ENCODE measurements at places on chromosomes 2 and 18.
A peak's percentile ranks its signal among the peaks of the same experiment; 100 is the strongest.

DNA sequence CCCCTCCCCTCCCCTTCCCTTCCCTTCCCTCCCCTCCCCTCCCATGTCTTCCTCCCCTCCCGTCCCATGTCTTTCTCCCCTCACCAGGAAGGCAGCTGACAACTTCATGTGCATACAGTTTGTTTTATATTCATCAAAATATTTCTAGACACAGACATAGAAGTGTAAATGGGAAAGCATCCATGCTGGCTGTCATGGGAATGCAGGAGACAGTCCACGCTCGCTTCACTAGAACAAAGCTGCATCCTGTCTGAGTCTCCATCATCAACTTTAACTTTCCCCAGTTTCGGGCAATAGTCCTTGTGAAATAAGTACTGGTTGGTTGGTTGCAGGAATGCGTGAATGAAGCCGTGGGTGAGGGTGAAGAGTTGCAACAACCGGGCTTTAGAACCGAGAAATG is 226.9 kb downstream of the DCDC2C start:
- no peak for DNase-seq

DNA sequence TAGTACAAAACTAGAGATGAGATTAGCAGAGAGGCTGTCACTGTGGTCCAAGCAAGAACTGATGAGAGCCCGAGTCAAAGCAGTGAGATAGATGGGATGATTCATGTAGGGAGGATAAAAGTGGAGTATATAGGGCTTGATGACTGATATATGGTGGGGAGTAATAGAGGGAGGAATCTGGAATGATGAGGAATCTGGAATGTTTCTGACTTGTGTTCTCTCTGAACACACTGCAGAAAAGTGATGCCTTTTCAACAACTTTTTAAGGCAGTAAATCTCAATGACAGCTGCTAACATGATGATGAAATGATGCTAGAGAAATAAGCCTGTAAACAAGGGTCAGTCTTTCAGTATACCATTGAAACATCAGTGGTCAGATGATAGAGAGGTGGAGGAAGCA is 143.5 kb upstream of the SP5 start:
- no peak for DNase-seq

- no peak for DNase-seq
These were observed 97.2 kb downstream of the SMAD7 start for GRCh38 chr18:48853588-48853987.

- no peak for DNase-seq
These were observed 142.0 kb upstream of the MMADHC start for GRCh38 chr2:149729586-149729985.

DNA sequence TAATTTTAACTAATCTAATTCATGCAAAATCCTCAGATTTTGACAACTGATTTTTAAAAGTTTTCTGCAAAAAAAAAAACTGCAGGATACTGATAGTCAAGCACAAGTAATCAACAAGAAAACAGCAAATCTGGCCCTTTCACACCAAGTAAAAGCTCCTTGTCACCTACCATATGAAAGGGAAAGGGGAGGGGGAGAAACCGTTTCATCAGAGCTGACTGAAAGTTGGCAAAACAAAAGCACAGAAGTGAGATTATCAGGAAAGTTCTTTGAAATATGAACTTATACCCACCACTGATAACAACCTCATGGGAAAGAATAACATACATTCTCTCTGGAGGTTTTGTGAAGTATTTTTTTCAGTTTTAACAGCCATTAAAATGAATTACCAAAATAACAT is 38.7 kb downstream of the ZNF521 start:
- DNase-seq: no peak

- peak; percentile 17 for DNase-seq
These were observed 56.8 kb downstream of the ATF2 start for GRCh38 chr2:175111200-175111657.

GRCh38 chr18:56560992-56561391 is 77.4 kb downstream of the TXNL1 start:
- DNase-seq: no peak

DNA sequence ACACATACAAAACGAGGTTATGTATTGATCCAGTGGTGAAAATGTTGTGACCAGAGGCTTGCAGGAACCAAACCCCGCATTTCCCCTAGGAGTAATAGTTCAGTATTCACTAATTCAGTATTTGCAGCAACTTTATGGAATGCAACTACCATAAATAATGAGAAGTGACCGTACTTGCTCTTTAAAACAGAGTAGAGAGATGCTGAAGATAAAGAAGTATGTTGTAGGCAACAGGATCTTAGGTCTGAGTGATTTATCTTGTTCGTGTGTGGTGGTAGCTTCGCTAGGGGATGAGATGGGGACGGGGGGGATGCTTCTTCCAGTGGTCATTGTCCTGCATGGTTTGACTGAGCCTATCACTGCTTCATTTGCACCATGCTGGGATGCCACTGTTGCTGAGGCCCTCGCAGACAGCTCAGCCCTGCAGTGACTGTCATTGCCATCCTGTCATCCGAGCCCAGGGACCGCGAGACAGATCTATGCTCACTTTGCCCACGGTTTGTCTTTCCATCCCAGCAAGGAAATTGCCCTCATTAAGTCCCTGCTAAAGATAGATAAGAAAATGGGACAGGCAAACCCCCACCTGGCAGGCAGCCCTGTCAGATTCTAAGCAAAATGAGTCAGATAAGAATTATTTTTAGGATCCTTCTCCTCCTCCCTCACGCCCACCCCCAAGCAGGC is 181.3 kb downstream of the CTIF start:
- DNase-seq: no peak

DNA sequence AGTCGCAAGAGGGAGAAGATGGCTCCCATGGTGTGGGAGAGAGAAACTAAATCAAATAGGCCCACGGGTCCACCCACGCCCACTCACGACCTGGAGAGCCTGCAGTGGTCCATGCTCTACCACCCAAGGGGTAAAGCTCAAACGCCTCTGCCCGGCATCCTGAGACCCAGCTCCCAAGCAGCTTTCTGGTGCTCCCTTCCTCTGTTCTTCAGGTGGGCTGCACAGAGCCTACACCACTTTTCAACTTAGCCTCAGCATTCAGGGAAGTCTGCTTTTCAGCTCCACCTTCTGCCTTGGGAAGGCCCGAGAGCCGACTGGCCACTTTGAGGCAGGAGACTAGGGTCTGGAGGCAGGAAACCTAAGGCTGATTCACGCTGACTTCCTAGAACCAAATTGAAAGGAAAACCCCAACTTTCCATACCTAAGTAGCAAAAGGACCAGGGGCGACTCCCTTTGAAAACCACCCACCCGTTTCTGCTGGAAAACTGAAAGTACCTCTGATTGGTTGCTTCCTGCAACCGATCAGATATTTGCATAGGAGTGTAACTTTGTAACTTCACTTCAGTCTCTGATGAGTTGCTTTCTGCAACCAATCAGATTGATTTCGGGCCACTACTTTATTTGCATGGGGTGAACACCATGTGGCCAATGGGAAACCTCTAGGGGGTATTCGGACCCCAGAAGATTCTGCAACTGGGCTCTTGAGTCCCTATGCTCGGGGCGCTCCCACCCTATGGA is 26.8 kb upstream of the SPATA3 start:
- DNase-seq: no peak

GRCh38 chr2:238257786-238258700 is 18.2 kb upstream of the HES6 start:
- DNase-seq: no peak

- DNase-seq: no peak
These were observed 267.5 kb downstream of the CALCRL start for GRCh38 chr2:187180529-187180928.

Data from fibroblast of the conjunctiva (primary cell).